ENCODE measurements at places on chromosomes 2 and 18.

- peak; percentile 75 for DNase-seq
Observed at GRCh38 chr18:59650266-59650820, 46.9 kb downstream of the CCBE1 start.

GRCh38 chr2:188870289-188870688 lies 103.9 kb upstream of the COL3A1 start:
- DNase-seq: peak; percentile 94

- DNase-seq: peak; percentile 100
Observed at GRCh38 chr2:237291138-237291792, 122.7 kb downstream of the COL6A3 start.

GRCh38 chr2:161122772-161123530 lies 37.3 kb upstream of the TANK start:
- peak; percentile 96 for DNase-seq

- DNase-seq: peak; percentile 47
Observed at GRCh38 chr2:164917296-164917903, 37.9 kb downstream of the SLC38A11 start.

- DNase-seq: peak; percentile 15
Observed at GRCh38 chr2:26976237-26976636, 5.8 kb downstream of the MAPRE3 start.

- no peak for DNase-seq
Observed at GRCh38 chr2:232126301-232127099, 165.0 kb downstream of the DIS3L2 start.

DNA sequence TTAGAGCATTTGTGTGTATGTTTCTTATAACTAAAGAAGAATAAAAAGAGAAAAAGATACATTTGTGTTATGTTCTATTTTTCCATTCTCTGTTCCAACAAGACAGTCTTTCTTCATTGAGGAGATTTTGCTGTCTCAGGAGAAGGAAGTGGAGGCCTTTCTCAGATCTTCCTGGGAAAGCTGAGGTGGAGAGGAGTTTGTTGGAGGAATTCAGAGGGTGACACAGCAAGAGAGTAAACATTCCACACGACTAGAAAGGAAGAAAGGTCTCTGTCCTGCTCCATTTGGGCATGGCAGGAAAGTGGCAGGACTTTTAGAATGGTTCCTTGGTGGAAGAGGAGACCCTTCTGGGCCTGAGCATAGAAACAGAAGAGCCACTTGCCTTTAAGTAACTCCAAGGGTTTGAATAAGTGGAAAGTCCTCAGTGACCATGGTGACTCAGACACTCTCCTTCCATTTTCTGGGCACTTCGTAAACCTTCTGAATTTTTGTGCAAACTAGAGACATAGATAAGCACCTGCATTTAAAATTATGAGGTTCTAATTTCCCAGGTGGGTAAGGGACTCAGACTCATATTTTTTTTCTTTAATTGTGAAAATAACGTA lies 52.3 kb upstream of the COL5A2 start:
- DNase-seq: no peak

- DNase-seq: no peak
Observed at GRCh38 chr2:140585016-140585415, 1545.8 kb downstream of the LRP1B start.

- DNase-seq: no peak
Observed at GRCh38 chr2:4588606-4589005, 885.2 kb downstream of the DCDC2C start.

- peak; percentile 5 for DNase-seq
Observed at GRCh38 chr2:169526451-169526850, 16.9 kb downstream of the KLHL41 start.

DNA sequence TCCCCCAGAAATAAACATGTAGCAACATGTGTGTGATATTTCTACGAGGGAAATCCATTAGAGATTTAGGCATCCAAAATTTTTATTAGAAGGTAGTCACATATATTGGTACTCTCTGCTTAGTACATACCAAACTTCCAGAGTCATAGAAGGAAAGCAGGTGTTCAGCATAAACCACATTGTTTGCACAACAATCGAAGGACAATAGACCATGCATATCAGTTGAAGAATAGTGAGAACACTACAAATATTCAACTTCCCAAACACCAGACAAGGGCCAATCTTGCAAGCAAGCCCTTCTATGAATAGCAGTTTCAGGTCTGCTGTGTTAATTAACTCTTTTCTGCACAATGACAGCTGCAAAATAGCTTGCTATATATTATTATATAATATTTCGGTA lies 702.2 kb downstream of the ERBB4 start:
- no peak for DNase-seq

DNA sequence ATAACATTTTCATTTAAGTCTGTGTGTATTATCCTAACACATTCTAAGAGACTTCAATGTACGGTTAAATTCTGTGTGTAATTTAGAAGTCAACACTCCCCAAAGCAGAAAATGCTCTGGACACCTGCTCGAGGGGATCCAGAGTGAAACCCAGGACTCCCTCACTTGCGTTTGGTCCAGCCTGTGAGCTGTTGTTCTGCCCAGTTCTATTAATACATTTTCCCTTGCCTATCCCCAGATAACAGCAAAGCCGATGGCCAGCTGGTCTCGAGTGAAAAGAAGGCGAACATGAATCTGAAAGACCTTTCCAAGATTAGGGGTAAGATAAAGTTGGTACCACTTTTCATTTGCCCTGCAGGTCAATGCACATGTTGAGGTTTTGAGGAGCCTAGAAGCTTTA lies 31.0 kb upstream of the SP100 start:
- DNase-seq: no peak

GRCh38 chr2:66030553-66030952 lies 404.4 kb upstream of the MEIS1 start:
- no peak for DNase-seq

DNA sequence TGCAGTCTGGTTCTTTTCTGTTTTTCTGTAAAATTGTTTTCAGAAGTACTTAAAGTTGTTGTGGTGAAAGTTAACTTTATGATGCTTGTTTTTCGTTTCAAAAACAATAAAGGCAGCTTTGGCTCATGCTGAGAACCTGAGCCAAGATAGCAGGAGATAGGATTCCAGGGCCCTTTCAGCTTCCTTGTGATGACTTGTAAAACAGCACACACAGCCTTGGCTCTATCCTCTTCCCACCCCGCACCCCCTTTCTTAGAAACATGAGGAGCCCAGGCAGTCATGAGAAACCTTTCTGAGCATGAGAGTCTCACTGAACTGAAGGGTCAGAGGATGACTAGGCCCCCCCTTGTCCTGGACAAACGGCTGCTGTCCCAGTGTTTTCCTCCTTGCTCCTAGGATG lies 12.4 kb upstream of the CHRNA1 start:
- DNase-seq: no peak

- DNase-seq: no peak
Observed at GRCh38 chr2:12441750-12442475, 274.8 kb upstream of the TRIB2 start.

All from fibroblast of skin of right quadriceps (primary cell).